Cortex of kidney (tissue), 1 donor: ENCODE measurements at places on chromosomes 1 and 21.

GRCh38 chr1:229370601-229371021, 27.8 kb upstream of the CCSAP start:
- DNase-seq = no peak

DNA sequence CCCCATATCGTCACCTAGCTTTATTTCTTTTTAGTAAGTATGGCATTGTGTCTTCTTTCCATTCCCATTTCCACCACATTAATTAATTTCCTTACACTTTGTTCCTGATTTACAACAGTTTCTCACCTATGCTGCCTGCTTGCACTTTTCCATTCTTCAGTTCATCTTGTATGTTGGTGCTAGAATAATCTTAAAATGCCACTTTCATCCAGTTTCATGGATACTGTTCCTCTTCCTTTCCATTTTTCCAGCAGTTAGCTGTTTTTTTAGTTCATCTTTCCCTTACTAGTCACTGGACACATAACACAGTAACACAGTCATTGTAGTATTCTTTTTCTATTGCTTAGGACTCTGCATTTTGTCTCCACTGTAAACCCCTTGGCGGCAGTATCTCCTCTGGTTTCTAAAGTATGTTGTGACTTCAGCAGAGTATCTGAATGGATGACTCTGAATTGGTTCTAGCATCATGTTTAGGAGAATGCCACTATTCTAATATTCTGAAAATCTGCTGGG, 2.1 kb downstream of the CDC7 start:
- no peak for DNase-seq

GRCh38 chr1:160541622-160542302, 18.7 kb upstream of the SLAMF6 start:
- DNase-seq = no peak

DNA sequence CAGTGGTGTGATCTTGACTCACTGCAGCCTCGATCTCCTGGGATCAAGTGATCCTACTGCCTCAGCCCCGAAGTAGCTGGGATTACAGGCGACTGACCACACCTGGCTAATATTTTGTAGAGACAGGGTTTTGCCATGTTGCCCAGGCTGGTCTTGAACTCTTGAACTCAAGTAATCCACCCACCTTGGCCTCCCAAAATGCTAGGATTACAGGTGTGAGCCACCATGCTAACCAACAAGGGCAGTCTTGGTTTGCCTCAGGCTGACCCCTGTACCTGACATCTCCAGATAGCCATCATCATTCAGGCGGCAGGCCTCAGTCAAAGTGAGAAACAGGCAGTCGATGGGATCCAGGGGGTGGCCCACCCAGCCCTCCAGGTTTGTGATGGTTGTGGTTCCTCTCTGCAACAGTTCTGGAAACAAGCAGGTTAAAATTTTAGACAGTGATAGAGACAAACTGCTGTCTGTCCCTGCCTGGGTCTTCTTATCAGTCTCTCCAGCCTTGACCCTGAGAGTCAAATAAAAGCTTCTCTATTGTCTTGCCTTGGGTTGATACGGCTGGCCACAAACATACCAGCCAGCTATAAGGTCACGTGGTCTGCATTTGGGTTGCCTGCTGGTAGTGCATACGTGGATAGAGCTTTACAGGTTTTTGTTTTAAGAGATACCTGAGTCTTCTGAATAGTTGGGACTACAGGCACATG, 26.8 kb downstream of the UROD start:
- DNase-seq = no peak

DNA sequence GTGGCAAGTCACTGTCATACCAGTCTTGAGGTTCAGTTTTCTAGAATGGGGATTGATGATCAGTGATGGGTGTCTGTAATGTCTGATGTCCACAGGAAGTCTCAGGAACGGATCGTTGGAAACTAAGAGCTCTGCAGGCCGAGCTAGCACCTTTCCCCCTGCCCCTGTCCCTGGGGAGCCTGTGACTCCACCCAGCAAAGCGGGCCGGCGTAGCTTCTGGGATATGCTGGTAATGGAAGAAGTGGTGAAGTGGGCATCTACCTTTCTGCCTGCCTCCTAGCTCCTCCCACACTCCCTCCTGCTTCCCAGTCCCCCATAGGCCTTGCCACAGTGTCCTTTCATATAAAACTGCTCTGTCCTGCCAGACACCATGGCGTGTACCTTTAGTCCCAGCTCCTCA, 13.4 kb downstream of the HYI start:
- no peak for DNase-seq

DNA sequence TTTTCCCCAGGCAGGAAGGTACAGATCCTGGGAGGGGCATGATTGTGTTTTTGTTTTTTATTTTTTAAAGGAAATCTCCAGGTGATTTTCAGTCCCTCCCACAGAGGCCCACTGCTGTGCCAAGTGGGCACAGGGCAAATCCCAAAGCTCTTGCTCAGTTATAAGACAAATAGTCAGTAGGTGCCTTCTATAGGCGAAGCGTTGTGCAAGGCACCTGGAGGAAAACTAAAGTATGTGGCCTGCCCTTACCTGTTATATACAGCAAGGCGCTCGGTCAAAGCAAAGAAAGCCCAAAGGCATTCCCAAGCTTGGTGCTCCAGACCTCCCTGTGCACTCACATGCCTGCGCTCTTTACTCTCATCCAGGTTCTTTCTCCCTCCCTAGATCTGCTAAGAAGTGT, 81.0 kb downstream of the KCNJ15 start:
- DNase-seq = no peak

DNA sequence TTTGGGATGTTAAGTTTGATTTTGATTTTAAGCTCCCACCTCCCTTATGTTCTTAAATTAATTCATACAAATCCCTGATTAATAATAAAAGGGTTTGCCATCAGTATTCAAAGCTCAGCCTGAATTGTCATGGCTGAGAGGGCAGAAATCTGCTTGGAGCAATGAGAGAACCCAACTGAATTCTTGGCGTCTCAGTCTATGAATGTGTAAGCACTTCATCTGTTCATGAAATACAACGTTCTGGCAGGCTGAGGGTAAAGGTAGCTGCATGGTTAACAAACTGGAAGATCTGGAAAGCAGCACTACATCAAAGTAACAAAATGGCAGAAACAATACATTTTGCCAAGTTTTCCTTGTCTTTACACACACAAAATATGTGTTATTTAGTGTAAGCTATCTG, 95.3 kb downstream of the ACBD6 start:
- no peak for DNase-seq

DNA sequence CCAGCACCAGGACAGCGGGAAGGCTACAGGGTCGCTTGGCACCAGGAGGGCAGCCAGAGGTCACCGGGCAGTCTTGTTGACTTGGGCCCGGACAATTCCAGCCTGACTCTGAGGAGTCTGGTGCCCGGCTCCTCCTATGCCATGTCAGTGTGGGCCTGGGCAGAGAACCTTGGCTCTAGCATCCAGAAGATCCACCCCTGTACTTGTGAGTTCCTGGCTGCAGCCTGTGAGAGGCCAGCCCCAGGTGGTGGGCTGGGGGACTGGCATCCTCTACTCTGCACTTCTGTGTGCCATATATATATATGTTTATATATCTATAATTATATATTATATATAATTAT, 11.6 kb upstream of the PTPN7 start:
- DNase-seq = no peak

DNA sequence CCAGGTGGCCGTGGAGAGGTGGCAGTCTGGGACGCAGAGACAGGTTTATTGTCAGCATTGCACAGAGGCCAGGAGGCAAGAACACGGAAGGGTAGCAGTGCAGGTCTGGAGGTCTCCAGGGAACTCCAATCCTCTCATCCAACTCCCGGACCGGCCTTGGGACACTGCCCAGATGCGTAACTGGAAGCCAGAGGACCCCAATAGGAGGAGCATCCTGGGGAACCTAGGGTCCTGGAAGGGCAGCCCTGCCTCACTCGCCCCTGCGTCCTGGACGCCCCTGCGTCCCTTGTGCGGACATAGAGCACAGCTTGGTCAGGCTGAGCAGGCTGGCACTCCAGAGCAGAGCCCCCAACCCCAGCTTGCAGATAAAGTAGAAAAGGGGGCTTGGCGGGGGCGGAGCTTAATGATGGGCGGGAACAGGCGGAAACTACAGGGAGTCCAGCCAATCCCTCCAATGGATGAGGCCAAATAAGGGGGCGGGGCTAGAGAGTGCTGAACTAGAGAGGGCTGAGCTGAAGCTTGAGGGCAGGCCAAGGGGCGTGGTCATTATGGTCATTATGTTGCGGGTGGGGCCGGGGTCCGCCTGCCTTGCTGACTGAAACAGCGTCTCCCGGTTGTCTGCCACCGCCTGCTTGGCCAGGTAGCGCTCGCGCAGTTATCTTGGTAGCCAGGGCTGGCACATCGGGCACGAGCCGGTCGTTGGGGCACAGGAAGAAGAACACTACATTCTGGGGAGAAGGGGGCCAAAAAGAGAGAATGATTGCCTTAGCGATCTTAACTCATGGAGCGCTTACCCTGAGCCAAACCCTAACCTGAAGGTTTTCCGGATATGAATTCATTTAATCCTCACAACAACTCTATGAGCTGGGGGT, 3.7 kb upstream of the ARHGEF19 start:
- no peak for DNase-seq

DNA sequence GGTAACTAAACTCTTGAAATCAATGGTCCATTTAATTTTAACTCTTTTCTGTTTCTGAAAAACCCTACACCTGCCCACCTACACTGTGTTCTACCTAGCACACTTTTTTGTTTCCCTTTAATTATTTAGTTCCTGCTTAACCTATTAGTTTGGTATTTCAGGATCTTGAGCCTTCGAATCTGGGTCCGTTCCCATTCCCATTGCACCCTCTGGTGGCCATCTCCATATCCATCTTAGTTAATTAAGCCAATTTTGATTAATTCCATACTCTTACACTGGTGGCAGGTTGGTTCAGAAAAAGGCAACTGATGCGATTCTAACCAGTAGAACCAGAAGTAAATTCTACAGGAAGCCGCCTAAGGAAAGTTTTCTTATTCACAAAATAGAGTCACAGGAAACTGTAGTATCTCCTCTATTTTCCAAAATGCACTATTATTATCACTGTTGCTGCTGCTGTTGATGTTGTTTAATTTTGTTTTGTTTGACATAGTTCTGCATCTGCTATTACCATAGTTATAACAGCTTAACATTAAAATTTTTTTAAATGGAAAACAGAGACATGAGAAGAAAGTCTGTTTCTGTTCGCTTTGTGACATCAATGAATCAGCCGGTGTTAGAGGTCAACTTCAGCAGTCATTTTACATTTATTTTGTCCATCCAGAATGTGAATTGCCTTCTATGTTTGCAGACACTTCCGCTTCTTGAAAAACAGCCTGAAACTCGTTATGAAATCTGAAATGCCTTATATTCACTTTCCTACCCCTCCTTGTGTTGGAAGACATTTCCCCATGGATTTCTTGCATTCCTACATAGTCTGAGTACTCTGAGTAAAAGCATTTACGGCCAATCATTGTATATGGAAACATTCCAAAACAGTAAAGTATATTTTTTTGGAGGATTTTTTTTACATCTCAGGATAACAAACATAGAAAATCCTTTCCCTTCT, 115.5 kb upstream of the NCAM2 start:
- no peak for DNase-seq

GRCh38 chr1:118429856-118430255, 244.8 kb upstream of the SPAG17 start:
- no peak for DNase-seq
